SIG-M5 (cell line): ENCODE measurements at places on chromosomes 5 and 9.
A peak's percentile ranks its signal among the peaks of the same experiment; 100 is the strongest.

DNA sequence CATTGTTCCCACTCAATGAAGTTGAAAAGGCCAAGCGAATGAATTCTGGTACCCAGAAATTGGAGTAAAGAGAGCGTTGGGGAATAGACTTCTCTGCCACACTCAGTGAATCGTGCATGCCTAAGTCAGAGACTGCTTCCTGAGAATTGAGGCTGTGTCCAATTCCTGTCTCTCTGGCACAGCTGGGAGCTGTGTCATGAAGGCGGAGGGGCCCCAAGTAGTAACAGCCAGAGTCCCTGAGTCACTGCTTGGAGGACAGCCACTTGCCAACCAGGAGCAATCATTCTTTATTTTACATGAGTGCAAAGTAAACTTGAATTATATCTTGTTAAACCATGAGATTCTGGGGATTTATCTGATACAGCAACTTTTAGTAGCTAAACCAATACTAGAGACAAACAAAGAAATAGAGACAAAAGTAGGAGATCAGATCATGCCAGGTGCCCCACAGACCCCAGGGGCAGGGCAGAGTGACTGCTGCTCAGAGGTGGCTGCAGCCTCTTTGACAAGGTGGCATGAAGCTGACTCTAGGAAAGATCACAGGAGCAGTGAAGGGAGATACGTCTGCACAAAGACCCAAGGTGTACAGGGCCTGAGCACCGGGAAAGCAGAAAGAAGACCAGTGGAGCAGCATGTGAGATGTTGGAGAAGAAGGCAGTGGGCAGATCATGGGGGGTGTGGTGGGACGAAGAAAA, 246.0 kb downstream of the GADD45G start:
- no peak for DNase-seq

GRCh38 chr9:136012651-136013050, 51.5 kb upstream of the UBAC1 start:
- DNase-seq = no peak

DNA sequence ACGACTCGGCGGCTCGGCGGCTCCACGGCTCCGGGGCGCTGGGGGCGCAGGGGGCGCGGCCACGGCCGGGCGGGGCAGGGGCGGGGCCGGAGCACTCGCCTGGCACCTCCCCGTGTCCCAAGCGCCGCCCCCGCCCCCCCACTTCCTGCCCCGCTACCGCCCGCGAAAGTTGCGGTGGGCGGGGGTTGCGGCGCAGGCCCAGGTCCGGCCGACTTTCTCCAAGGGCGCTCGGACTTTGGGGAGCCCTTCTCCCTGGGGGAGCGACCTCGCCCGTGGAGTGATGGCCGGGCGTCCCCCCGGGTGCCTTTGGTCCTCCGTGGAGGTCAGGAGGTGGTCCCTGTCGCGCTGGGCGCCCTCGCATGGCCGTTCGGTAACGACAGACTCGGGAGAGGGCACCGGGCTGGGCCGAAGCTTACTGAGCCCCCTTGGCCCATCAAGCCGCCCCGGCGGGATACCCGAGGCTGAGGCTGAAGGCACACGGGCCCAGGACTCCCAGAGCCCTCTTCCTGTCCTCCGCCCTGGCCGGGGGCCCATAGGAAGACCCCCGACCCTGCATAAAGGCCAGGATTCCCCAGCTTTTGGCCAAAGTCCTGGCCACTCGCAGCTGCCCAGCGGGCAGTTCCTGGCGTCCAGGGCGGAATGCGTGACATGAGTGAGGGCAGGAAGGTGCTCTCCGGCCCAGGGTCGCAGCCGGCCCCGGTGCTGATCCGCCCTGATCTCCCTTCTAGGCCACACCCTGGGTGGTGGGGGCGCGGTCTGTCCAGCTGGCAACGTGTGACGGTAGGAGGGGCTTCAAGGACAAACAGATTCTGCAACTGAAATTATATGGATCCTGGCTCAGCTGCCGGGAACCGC, 883 bp upstream of the VAV2 start:
- no peak for DNase-seq

- no peak for DNase-seq
These were observed 258.4 kb upstream of the DAPK1 start for GRCh38 chr9:87239312-87239711.

- no peak for DNase-seq
These were observed 86.6 kb upstream of the RANBP3L start for GRCh38 chr5:36388288-36388687.

GRCh38 chr9:127170103-127170502, 47.7 kb upstream of the ANGPTL2 start:
- DNase-seq = no peak

GRCh38 chr9:86082870-86083269, 16.5 kb downstream of the GOLM1 start:
- no peak for DNase-seq

DNA sequence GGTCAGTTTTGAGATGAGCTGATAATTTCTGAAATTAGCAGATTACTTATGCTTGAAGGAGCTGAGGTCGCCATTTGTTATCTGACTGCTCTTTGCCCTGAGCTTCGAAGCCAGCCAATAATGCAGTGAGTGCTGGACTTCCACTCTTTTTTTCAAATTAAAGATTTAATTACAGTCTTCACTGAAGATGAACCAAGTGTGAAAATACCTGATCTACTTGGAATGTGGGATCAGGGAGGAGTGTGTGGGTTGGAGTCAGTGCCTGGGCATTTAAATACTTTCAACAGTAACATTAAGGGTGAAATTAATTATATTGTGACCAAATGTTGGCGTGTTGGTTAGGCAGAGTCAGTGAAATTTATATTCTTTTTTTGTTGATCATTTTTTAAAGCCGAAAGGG, 23.9 kb upstream of the DMRT3 start:
- DNase-seq = no peak

GRCh38 chr5:108661590-108662219, 86.0 kb upstream of the FER start:
- no peak for DNase-seq

- DNase-seq = no peak
These were observed 3.7 kb upstream of the EGR1 start for GRCh38 chr5:138461343-138462125.

GRCh38 chr5:83377131-83377865, 94.2 kb upstream of the VCAN start:
- DNase-seq = peak; percentile 15

- no peak for DNase-seq
These were observed 186.2 kb upstream of the GRAMD2B start for GRCh38 chr5:126236994-126237393.

DNA sequence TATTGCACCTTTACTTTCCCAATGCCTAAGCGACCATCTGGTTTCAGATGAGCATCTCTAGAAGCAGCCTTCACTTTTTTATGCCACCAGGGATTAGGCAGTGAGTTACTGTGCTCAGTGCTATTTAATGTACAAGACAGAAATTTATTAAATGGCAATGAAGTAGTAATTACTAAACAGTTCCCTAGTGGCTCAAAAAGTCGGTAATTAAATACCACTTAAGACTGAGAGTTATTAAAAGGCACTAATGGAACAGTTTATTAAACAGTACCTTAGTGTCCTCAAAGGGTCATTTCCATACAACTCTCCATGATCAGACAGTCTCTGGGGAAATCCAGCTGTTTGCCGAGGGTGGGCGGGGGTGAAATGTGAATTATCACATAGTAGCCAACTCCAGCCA, 42.3 kb downstream of the LHFPL2 start:
- no peak for DNase-seq

DNA sequence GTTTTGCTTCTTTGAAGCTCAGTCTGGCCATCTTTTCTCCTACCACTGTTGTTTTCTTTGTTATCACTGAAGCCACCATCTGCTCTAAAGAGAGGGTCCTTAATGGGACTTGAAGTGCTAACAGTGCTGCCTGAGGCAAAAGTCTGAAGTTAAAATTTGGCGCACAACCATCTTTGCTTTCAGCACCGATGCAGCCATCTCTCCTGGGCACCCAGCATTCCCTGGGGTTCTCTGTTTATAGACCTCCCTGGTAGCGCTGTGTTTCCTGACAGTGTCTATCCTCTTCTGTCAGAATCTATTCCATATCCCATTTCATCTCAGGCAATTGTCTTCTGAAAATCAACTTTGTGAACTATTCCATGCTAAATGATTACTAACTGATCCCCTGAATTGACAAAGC, 491.5 kb upstream of the MPDZ start:
- DNase-seq = no peak

GRCh38 chr9:33202552-33203201, 35.5 kb upstream of the B4GALT1 start:
- DNase-seq = no peak

DNA sequence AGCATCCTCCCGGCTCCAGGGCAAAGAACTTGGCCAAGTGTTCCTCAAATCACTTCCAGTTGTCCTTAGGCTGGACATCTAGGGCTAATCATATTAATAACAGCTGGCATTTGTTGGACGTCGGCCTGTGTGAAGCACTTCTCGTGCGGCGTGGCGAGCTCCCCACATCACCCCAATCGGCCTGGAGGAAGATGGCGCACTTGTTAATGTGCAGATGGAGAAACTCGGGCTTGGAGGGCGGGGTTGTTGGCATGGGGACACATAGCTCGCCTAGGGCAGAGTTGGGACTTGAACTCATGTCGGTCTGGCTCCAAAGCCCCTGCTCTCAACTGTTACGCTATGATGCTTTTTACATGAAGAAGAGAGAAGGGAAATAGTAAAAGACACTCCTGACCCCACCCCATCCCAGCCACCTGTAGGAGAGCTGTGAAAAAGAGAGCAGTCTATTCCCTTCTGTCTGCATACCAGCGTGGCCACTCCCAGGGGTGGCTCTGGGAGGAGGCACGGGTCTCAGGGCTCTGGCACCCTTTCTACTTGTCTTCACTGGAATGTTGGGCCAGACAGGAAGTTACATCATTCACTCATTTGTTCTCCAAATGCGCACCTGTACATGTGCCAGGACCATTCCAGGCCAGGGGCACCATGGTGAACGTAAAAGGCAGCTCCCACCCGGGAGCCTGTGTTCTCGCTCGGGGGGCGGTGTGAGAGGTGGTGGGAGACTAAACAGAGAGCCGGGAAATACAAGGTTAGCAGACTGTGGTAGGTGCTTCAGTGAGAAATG, 12.8 kb upstream of the NUP214 start:
- DNase-seq = no peak

DNA sequence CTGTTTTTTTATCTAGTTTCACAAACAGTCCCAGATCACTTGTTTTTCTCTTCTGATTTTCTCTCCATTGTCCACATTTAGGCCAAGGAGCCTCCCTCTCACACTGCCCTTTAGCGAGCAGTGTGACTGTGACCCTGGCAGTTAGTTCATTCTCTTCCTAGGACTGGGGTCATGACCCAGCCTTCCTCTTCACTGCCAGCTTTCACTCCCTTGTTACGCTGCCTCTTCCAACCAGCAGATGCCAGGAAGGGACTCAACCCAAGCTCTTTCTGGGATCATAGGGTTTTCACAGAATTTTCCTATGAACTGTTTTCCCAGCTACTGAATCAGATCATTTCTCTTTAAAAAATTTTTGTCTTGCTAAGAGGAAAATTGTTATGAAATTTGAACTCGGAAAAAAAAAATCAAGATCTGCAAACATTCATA, 70.9 kb downstream of the LMNB1 start:
- DNase-seq = no peak

GRCh38 chr9:79489261-79490000, 82.3 kb upstream of the TLE4 start:
- no peak for DNase-seq

DNA sequence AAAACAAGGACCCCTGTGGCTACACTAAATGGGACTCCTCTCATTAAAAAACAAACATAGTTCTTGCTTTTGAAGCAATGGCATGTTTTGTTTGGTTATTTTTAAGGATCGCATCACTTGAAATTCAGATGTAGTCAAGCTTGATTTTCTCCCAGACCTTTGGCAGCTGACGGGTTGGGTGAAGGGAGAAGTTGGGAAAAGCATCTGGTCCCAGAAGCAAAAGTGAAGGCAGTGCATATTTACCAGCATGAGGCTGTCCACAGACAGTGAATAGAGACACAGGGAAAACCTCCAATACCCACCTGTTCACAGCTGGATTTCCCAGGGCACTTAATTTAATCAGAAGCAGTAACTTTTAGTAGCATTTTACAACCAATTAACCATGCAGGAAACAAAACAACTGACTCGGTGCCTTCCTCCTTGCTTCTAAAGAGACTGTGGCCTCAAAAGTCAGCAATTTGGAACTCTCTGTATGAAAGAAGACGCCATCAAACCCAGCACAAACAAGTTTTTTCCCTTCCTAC, 245.4 kb downstream of the EBF1 start:
- no peak for DNase-seq

DNA sequence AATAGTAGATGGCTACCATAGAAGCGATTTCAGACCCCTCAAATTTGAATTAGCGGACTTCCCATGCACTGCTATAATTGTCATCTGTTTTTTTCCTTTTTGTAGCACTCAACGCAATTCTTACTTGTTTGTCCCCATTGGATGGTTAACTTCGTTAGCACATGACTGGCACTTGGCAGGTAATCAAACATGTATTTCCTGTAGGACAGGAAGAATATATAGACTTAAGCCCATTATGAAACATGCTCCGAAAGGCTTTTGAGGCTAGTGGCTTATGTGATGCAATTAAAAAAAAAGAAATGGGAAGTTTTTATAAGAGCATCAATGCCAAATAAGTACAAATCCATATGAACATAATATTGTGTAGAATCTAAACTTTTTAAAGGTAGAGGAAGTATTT, 301.2 kb downstream of the PSAT1 start:
- DNase-seq = no peak

DNA sequence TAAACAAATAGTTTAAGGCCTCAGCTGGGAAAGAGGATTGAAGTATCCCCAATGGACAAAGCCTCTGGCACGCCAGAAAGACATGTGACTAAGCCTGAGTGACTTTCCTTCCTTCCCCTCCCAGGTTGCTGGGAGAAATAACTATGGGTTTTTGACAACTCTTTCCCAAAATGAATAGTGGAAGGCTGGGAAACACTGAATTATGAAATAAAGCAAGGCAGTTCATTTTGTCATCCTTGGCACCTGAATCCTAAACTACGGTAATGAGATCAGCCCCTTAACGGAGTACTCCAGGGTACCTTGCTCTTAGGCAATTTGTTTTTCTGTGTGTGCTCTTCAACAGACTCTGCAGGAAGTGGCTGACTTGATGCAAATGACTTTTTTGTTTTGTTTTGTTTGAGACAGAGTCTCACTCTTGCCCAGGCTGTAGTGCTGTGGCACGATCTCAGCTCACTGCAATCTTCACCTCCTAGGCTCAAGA, 75.2 kb downstream of the LMNB1 start:
- no peak for DNase-seq

GRCh38 chr9:92713528-92713927, 43.6 kb upstream of the IPPK start:
- no peak for DNase-seq

DNA sequence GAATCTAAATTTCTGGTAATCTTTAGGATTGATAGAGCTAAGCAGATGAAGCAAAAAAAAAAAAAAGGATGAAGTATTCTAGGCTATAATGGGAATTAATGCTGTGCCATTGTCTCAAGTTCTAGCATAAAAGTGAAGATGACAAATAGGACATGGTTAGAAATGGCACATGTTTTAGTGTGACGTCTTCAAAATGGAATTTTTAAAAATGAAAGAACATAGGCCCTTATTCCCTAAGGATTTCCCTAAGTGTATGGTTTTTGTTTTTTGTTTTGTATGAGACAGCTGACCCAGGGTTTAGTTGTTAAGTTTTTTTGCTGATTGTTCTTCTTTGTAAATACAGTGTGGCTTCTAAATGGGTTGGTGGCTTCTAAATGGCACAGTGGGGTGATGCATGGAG, 7.1 kb downstream of the TLE4 start:
- no peak for DNase-seq
